RKO (cell line): ENCODE measurements at places on chromosomes 7 and 10.

GRCh38 chr10:58743466-58744115 lies 230.9 kb downstream of the BICC1 start:
- DNase-seq: no peak

DNA sequence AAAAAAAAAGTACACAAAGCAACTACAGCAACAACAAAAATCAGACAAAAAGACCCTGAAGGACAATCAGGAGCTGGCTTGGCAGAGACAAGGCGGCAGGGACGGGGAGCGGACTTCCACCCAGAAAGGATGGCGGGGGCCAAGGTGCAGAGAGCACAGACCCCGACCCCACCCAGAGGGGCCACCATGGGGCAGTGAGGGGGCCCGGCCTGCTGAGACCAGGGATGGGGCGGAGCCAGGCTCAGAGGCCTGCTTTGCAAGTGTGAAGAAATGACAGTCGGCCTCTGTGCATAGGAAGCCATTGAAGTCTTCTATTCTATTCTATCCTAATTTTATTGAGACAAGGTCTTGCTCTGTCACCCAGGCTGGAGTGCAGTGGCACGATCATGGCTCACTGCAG lies 82.0 kb downstream of the ELFN1 start:
- DNase-seq: no peak

DNA sequence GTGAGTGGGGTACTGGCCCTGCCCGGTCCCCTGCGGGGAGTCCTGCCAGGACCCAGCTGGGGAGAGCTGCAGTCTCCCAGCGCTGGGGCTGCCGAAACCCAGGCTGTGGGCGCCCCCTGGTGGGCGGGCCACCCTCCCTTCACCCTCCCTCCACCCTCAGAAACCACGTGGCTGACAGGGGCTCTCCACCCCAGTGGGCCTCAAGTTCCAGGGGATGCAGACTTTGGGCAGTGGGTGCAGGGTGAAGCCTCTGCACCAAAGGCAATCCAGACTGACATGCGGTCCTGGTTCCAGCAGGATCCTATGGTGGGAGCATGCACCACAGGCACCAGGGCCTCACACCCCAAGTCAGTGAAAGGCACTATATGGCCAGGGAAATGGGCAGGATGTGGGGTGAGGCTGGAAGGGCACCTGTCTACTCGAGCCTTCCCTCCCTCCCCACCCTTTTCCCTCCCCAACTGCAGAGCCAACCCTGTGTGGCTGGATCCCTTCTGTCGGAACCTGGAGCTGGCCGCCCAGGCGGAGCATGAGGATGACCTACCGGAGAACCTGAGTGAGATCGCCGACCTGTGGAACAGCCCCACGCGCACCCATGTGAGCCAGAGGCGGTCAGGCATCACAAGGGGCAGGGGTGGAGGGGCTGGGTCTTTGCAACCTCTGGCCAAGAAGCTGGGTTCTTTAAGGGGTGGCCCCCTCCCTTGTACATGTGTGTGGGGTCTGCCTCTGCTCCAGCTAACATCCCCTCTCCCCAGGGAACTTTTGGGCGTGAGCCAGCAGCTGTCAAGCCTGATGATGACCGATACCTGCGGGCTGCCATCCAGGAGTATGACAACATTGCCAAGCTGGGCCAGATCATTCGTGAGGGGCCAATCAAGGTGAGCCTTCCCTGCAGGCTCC lies 38.8 kb downstream of the PSAP start:
- peak; percentile 41 for DNase-seq

DNA sequence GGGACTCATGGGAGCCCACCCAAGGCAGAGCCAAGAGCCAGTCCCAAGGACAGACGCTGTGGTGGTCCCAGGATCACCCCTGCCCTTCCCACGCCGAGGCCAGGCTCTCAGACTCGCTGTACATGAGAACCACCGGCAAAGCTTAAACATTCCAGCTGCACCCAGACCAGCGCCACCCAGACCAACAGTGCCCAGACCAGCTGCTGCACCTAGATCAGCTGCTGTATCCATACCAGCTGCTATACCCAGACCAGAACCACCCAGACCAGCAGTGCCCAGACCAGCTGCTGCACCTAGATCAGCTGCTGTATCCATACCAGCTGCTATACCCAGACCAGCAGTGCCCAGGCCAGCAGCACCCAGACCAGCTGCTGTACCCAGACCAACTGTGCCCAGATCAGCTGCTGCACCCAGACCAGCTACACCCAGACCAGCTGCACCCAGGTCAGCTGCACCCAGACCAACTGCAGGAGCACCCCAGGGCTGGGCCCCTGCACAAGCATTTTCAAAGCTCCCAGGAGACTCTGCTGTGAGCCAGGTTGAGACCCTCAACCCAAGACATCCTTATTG lies 47.9 kb upstream of the CNPY1 start:
- no peak for DNase-seq

DNA sequence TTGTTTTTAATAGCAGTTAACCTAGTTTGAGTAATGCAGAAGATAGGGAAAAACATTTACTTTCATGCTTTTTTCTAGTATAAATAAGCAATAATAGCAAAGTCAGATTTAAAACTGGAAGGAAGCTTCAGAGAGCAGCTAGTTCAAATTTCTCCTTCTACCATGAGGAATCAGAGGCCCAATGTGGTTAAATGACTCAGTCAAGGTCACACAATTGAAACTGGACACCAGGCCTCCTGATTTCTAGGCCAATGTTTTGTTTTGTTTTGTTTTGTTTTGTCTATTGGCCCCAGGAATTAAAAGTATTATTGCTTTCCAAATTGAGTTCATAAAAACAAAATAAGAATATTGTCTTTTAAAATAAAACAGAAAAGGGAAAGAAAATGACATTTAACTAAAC lies 122.3 kb downstream of the TRIL start:
- DNase-seq: peak; percentile 32

DNA sequence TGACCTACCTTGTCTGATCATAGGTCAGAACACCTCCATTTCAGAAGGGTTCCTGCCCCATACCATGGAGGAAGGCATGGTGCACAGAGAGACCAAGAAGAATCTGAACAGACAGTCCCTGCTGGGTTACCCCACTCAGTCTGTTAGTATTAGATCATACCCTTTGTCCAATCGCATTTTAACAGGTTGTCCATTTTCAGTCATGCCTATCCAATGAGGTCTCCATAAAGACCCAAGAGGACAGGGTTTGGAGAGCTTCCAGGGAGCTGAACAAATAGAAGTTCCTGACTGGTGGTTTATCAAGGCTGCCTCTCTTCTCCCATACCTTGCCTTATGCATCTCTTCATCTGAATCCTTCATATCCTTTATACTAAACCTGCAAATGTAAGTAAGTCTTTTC lies 21.2 kb upstream of the SLC16A12 start:
- no peak for DNase-seq

DNA sequence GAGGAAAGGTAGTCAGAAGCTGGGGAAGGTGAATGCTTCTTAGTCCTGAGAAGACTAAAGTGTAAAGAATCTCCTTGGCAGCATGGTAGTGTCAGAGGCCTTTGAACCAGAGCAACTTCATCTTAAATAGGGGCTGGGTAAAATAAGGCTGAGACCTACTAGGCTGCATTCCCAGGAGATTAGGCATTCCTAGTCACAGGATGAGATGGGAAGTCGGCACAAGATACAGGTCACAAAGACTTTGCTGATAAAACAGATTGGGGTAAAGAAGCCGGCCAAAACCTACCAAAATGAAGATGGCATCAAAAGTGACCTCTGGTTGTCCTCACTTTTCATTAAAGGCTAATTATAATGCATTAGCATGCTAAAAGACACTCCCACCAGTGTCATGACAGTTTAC lies 351.6 kb downstream of the LRRTM3 start:
- DNase-seq: no peak

GRCh38 chr10:97396056-97396455 lies 5.1 kb downstream of the RRP12 start:
- DNase-seq: no peak

DNA sequence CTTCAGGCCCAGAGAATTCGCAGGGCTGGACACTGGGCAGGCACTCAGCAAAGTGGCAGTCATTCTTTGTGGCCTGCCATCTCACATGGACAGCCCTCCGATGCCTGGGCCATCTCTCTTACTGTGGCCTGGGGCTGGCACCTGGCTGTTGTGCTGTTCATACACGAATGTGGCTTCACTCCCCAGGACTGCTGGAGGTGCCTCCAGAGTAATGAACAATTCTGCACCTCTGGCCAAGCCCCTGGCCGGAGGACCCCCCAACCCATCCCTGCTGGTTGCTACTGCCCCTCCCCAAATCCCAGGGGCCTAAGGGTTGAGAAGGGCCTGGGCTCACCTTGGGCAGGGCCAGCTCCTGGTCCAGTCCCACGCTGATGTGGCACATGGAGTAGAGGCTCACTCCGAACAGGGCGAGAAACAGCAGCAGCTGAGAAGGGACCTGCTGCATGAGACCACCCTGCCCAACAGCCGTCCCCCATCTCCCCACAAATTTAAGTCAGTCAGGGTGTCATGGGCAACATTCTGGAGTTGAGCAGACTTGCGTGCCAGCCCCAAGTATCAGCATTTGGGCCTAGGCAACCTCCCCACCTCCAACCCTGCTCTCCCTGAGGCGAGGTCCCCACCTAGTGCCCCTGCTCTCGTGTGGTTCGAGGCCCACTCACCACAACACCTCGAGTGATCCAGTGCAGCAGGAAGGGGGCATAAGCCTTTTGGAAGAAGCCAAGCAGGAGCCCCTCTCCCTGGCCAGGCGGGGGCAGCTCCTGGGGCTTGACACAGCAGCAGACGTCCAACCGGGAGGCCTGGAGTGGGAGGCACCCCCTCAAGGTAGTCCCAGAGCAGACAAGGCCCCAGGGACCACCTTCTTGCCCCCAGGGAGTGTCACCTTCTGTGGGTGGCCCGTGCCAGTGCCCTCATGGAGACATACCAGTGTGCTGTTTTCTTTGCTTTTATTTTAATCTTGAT lies 9.4 kb downstream of the NPC1L1 start:
- DNase-seq: no peak

- DNase-seq: no peak
These were observed 9.9 kb downstream of the CLDN12 start for GRCh38 chr7:90413185-90413528.

DNA sequence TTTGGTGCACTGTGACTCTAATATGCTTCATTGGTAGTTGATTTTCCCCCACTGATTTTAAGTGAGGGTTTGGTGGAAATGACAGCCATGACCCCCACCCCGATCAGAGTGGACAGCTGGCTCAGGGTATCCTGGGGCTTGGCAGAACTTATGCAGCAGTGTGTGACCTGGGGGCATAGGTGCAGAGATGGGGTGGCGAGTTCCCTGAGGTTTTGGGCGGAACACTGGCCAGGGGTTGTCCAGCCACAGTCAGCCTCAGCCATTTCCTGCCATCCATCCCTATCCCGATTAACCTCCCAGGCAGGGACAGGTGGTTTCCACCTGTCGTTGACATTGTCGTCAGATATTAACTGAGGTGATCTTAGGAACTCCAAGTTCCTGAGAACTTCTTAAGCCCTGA lies 155.8 kb upstream of the CHST15 start:
- DNase-seq: no peak

GRCh38 chr10:91575044-91575610 lies 57.7 kb downstream of the PPP1R3C start:
- no peak for DNase-seq

GRCh38 chr7:6232534-6232933 lies 39.9 kb downstream of the CYTH3 start:
- DNase-seq: no peak

DNA sequence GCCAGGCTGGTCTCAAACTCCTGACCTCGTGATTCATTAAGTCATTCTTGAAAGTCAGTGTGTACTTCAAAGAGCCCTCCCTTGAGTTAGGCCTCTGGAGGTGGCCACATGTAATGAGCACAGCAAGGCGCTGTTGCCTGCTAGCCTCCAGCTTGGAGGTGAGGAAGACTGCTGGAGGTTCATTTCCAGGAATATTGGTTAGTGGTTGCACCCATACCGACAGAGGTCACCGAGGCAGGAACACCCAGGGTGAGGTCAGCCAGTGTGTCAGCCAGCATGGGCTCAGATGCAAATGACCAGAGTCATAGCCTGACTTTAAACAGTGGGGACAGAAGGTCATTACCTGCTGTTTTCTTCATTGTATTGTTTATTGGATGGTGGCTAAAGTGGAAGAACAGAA lies 85.0 kb downstream of the PLPP4 start:
- no peak for DNase-seq

GRCh38 chr10:126749015-126749655 lies 78.6 kb upstream of the C10orf90 start:
- DNase-seq: peak; percentile 71

- no peak for DNase-seq
These were observed 71.2 kb downstream of the WNT2 start for GRCh38 chr7:117251687-117252086.

DNA sequence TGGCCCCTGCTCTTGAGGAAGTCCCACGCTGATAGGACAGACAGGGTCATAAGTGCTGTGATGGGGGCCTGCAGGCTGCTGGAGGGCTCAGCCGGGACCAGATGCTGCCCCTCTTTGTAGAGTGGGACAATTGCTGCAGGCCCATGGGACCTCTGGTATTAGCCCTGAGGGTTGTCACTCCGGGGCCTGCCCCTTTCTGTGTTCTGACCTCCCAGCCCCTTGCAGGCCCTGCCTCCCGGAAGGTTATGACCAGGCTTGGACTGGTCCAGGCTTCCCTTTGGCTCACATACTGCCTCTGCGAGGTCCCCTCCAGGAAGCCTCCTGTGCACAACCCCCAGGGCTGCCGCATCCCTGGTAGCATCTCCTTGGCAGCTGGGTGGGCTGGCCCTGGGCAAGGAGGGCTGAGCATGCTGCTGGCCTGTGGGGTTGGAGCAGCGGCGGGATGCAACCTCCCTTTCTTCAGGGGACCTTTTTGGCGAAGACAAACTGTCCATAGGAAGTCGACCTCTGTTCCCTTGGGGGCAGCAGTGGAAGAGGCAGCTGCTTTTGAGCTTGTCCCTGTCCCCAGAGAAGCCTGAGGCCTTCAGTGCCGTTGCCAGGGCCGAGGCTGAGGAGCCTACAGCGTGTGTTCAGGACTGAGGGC lies 8.8 kb downstream of the LIMK1 start:
- no peak for DNase-seq

- no peak for DNase-seq
These were observed 74.8 kb upstream of the HDAC9 start for GRCh38 chr7:18420748-18421147.

DNA sequence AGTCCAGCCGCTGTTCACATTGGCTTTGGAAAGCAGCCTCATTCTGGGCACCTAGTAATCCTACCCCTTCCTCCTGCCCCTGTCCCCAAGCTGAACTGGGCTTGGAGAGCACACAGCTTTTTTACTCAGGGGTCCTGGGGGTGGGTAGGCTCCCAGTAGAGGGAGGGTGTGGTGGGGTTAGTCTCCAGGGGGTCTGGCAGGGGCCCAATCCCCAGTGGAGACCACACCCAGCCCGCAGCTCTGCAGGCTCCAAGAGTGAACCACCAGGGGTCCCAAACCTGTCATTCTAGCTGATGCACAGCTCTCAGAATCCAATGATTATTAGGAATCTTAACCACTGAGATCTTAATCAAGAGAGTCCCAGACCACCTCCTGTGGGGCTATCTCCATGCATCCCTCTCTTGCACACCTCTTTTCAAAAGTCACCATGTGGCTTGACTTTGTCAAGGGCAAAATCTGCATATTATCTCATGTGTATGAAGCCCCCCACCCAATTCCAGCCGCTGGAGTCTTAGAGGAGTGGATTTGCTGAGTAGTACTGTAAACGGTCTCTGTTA lies 2.7 kb downstream of the HOXA11 start:
- DNase-seq: no peak

- DNase-seq: no peak
These were observed 18.8 kb downstream of the MMD2 start for GRCh38 chr7:4939971-4940728.

GRCh38 chr10:73263693-73264347 lies 11.4 kb upstream of the MRPS16 start:
- DNase-seq: peak; percentile 84

- DNase-seq: no peak
These were observed 29.4 kb upstream of the CDH23 start for GRCh38 chr10:71367271-71367670.
